ENCODE measurements at places on chromosomes 2 and 18. TPM values are rescaled to one million over a fixed set of nuclear protein-coding genes. Genes with fewer than 3 reads are reported as not detected.

DNA sequence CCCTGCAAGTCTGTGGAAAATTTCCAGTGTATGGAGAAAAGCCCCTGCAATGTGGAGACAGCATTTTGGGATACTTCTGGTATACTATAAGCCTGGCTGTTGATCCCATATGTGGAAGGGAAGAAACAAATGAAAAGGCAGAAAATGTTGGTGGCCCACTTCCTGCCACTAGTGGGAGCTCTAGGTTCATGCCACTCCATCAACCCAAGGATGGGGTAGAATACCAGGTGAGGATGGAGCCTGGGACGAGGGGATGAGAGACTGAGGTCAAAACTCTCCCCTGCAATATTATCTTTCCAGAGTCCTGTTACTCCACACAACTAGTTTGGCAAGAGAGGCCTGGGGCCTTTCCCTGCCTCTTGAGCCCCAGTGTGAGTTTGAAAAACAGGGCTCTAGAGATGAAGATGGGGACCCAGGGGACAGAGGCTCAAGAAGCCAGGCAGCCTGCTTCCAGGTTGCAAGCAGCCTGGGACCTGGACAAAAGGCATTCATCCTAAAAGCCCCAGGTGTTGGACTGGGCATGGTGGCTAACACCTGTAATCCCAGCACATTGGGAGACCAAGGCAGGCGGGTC, 31.9 kb downstream of the BMP10 start:
- no peaks in the 10 kb centered on the region for H3K36me3 ChIP-seq
- H3K27ac ChIP-seq: no peak overlapping the region
- no peak for DNase-seq

- H3K4me3 ChIP-seq: no peak overlapping the region
- H3K4me1 ChIP-seq: no peaks in the 10 kb centered on the region
- H3K27me3 ChIP-seq: no peaks in the 10 kb centered on the region
- no peak for DNase-seq
- peaks cover 31% of the 10 kb centered on the region for H3K36me3 ChIP-seq
Observed at GRCh38 chr2:227339098-227339599, 14.1 kb downstream of the MFF start.

DNA sequence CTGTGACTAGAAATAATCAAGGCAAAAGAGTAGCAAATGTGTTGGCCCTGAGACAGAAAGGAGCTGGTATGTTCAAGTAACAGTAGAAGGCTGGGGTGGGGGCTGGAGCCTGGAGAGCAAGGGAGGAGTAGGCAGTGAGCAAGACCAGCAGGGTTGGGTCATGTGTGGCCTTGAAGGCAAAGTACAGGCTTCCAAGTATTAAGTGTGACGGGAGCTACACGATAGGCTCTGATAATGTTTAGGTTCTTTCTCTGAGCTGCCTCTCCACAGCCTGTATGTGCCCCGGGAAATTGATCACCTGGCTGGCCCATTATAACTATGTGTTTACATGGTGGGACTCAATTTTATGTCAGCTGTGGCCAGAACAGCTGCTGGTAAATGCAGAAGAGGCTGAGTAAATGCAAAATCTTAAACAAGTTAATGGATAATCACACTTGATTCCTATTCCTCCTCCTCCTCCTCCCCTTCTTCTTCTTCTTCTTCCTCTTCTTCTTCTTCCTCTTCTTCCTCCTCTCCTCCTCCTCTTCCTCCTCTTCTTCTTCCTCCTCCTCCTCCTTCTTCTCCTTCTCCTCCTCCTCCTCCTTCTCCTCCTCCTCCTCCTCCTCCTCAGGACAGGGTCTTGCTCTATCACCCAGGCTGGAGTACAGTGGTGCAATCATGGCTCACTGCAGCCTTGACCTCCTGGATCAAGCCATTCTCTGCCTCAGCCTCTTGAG, 9.3 kb downstream of the IL1F10 start:
- no peak overlapping the region for H3K4me3 ChIP-seq
- no peaks in the 10 kb centered on the region for H3K36me3 ChIP-seq
- 0 out of 2 replicates have a peak, but pooled peaks cover 5% of the 10 kb centered on the region for H3K27me3 ChIP-seq

DNA sequence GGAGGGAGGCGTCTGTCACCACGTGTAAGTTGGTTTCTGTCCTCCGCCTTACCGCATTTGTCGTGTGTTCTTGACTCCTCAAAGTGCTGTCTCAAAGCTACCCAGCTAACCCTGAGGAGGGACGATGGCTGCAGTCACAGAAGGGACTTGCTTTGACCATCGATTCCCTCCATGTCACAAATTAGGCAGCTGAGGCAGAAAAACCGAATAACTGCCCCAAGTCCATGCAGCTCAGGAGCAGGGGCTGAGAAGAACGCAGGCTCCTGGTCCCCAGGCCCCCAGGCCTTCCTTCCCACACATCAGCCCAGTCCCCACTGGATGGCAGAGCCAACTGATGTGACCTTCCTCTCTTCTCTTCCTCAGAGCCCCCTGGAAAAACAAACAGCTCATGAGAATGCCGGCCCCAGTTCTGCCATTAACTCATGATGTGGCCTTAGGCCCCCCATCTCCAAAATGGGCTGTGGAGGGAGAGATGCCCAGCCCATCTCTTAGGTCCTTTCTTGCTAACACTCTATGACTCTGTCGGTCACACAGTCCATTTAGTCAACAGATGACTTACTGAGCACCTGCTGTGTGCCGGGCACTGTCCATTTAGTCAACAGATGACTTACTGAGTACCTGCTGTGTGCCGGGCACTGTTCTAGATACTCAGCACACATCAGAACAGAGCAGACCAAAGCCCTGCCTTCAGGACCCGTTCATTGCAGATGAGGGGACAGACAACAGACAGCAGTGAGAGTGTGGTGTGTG, 19.6 kb downstream of the MTERF4 start:
- H3K27ac ChIP-seq: no peak overlapping the region
- no peak for DNase-seq
- H3K4me3 ChIP-seq: no peak overlapping the region
- no peaks in the 10 kb centered on the region for H3K27me3 ChIP-seq
- 0 out of 2 replicates have a peak, but pooled peaks cover 3% of the 10 kb centered on the region for H3K4me1 ChIP-seq
- peaks cover 22% of the 10 kb centered on the region for H3K36me3 ChIP-seq

DNA sequence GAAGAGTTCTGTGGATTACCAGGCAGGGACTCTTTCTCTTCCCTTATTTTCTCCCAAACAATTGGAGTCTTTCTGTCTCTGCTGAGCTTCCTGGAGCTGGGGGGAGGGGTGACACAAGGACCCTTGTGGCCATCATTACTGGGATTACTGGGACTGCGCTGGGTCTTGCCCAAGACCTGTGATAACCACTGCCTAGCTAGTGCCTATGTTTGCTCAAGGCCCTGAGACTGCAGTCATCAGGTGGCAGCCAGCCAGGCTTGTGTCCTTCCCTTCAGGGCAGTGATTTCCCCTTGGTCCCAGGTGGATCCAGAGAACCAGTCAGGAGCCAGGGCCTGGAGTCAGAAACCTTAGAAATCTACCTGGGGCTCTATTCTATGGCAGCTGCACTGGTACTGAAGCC, 355.6 kb downstream of the PARD3B start:
- H3K4me1 ChIP-seq: peaks cover 6% of the 10 kb centered on the region
- no peak for DNase-seq
- no peaks in the 10 kb centered on the region for H3K36me3 ChIP-seq
- no peaks in the 10 kb centered on the region for H3K27me3 ChIP-seq

DNA sequence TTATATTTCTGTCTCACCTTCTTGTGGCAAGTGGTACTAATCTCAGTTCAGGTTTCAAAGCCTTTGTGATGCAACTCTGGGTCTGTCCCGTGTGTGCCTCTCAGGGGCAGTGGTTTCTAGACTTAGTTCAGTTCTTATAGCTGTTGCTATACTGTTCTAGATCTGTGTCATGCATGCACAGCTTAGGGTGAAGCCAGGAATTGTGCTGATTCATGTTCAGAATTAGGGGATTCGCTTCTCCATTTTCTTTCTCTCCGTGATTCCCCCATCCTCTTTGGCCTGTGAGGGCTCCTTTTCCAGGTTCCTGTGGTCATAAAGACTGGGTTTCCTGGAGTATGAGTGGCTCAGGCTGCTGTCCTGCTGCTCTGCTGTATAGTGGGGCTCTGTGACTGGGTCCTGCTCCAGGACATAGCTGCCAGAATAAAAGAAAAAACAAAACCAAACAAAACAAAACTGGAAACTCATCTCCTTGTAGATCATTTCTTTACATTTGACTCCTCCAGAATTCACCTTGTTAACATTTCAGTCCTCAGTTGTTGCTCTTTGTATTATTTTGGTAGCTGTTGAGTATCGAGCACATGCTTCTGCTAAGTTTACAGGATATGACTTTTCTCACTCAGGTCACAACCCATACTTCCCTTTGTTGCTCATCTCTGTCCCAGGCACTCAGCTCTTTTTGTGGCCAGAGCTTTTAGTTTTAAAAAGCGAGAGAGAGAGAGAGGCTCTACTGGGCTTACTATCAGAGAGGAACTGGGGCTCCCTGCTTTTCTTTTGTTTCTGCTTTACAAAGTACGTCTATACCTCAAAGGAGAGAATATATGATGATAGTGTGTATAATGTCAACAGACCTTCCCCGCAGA, 34.2 kb downstream of the CERS6 start:
- H3K27ac ChIP-seq: no peak overlapping the region
- no peaks in the 10 kb centered on the region for H3K27me3 ChIP-seq
- H3K4me1 ChIP-seq: peaks cover 15% of the 10 kb centered on the region
- no peaks in the 10 kb centered on the region for H3K36me3 ChIP-seq
- no peak overlapping the region for H3K4me3 ChIP-seq
- no peak for DNase-seq

DNA sequence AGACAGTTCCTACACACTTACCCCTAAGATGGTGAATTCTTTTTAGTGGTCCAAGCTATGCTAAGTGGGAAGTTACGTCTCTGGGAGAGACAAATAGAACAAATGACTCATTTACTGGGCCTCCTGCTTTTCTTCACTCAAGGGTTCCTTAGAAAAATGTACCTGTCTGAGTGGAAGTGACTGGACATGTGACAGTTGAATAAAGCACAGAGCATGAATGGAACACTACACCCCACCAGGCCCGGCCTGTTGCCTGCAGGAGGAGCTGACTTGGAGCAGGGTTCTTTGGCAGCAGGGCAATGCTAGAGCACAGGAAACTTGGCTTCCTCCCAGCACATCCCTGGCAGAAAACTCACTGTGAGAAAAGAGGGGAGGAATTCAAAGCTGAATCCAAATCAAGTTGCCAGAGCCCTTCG, 451.0 kb upstream of the SETBP1 start:
- no peak overlapping the region for H3K4me3 ChIP-seq
- H3K4me1 ChIP-seq: no peaks in the 10 kb centered on the region
- no peaks in the 10 kb centered on the region for H3K27me3 ChIP-seq
- H3K27ac ChIP-seq: no peak overlapping the region

DNA sequence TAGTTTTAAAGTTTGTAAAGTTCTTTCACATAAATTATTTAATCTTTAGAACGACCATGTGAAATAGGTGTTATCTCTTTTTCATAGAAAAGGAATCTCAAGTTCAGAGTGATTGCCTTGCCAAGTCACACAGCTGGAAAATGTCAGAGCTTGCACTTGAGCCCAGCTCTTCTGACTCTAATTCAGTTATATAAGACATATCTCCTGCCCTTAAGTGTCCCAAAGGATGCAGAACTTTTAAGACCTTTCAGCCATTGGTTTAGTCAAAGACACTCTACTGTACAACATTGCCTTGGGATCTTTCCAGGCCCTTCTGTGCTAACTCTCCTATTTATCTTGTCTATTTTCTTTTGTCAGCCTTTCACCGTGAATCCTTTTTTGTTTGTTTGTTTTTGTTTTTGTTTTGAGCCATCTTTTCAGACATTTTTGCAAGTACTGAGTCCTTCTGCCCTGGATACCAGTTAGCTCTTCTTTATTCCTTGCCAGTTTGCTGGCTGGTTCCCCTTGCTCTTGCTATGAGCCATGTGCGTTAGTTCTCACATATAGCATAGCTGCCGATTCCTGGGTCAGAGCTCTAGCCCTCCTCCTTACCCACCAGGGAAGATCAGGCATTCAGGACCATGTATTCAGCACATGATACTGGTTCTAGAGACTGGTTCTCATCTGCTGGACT, 160.0 kb upstream of the MYO3B start:
- H3K27ac ChIP-seq: no peak overlapping the region
- no peak for DNase-seq
- peaks cover 5% of the 10 kb centered on the region for H3K36me3 ChIP-seq
- H3K4me3 ChIP-seq: no peak overlapping the region

DNA sequence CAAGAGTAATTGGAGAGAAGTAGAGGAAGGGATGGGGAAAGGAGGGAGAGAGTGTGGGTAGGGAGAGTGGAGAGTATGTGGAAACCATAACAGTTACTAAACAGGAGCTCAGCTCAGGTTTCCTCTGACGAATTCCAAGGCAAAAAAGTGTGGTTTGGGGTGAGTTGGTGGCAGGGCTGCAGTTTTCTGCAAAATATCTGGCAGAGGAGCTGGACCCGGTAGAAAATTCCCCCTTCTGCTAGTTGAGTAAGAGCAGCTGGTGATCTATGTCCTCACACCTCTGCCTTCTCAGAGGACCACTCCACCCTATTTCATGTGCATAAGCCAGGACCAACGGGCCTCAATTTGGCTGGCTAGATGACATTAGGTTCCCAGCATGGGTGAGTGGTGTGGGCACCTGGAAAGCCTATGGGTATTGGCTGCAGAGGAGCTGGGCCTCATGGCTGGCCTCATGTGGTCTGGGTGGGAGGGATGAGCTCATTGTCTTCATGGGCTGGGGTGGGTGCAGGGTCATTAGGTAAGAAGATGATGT, 13.2 kb downstream of the NRP2 start:
- no peaks in the 10 kb centered on the region for H3K27me3 ChIP-seq
- H3K4me1 ChIP-seq: peaks cover 30% of the 10 kb centered on the region
- H3K4me3 ChIP-seq: no peak overlapping the region

DNA sequence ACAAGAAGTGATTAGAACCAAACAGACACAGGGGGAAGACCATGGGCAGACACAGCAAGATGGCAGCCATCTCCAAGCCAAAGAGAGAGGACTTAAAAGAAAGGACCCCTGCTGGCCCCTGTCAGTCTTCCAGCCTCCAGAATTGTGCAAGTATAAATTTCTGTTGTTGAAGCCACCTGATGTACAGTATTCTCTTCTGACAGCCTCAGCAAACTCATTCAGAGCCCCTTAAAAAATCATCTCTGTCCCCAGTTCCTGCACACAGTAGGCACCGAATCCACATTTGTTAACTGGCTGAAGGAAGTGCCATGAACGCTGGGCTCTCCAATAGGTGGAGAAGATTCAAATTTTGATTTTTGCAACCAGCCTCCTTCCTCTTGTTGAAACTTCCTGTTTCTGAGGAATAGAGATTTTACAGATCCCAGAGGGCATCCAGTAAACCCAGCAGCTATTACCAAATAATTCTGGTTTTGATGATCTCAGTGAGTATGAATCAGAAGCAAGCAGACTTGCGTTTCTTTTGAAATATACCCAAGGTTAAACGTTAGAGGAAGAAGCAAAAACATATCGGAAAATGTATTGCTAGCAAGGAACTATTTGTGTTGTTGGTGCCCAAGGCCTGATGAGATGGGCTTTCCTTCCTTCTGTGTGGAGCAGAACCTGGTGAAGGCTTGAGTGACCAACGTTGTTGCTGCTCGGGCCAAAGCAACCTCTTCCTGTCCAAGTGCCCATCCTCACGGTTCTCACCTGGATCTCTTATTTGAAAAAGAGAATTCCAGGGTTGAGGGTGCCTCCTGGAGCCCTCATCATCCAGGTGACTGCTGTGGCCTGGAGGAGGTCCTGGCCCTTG, 47.7 kb upstream of the PLB1 start:
- DNase-seq: no peak
- no peaks in the 10 kb centered on the region for H3K27me3 ChIP-seq
- peak overlapping the region; percentile 75 for H3K27ac ChIP-seq
- no peaks in the 10 kb centered on the region for H3K36me3 ChIP-seq
- no peak overlapping the region for H3K4me3 ChIP-seq

GRCh38 chr2:83068714-83069113, 1390.4 kb downstream of the SUCLG1 start:
- peaks cover 13% of the 10 kb centered on the region for H3K4me1 ChIP-seq
- DNase-seq: no peak
- H3K36me3 ChIP-seq: no peaks in the 10 kb centered on the region
- H3K27ac ChIP-seq: no peak overlapping the region
- H3K4me3 ChIP-seq: no peak overlapping the region

Gene GRB14
- total RNA-seq: not detected

Gene RIT2
- total RNA-seq: not detected

Gene POTEI
- not detected for total RNA-seq

Gene PTPRM
- 68.3 TPM for total RNA-seq

Gene RFTN2
- 0.21 TPM for total RNA-seq

Gene TRIM54
- not detected for total RNA-seq

Measured in SJSA1 (cell line).